ENCODE measurements at places on chromosomes 12 and 14.

- DNase-seq = no peak
Measured at GRCh38 chr12:4431866-4432265, 13.7 kb downstream of the FGF6 start.

DNA sequence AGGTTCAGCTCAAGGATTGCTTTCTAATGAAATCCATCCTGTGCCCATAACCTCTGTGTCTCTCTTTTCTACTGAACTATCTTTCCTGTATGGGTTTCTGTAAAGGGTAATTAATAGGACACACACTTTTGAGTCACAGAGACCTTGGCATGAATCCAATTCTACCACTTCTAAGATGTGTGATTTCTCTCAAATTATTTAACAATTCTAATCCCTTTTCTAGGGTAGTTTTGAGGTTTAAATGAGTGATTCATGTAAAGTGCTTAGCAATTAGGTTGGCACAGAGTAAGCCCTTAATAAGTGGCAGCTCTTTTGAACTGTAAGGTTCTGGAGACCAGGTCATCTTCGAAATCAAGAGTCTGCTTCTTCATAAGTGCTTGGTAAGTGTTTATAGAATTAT is 202.7 kb downstream of the RASSF9 start:
- DNase-seq = no peak

DNA sequence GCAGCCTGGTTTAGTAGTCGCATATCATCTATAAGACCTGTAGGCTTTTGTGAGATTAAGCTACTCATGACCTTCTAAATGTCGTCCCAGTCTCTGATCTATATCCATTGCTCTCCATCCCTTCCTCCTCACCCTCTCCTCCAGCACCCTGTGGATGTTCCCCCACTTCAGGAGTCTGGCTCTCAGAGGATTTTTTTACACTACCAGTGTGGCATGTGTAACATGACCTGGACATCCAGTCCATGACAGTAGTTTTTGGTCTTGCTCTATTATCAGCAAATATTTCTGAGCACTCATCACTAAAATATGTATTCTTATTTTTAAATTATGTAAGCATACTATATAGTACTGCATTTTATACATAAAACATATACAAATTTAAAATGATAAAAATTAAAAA is 142.1 kb downstream of the DYRK2 start:
- no peak for DNase-seq

GRCh38 chr12:70648831-70649230 is 11.6 kb upstream of the PTPRB start:
- DNase-seq = no peak

GRCh38 chr12:11559626-11560340 is 89.7 kb upstream of the ETV6 start:
- DNase-seq = no peak

DNA sequence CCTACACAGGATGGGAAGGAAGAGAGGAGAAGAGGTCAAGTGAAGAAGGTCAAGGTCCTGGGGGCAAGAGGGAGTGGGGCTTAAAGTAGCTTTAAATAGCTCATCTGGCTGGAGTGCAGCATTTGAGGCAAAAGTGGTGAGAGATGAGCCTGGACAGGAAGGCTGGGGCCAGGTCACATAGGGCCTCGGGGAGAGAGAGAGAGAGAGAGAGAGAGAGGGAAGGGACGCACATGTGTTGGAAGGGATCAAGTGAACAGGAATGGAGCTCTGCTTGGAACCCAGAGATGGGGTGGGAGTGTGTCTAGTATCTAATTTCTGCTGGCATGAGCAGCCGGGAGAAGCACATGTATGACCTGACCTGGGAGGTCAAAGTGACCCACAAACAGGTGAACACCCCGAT is 407.5 kb downstream of the MED13L start:
- DNase-seq = no peak

Data from activated CD4-positive, CD25-positive, alpha-beta regulatory T cell treated with anti-CD3 and anti-CD28 coated beads, Interleukin-2, amount 50 U/mL, for 72 hours (primary cell).